EH (cell line): ENCODE measurements at places on chromosomes 6 and 20.

GRCh38 chr6:137272403-137272802 lies 53.2 kb upstream of the IFNGR1 start:
- no peak for DNase-seq

DNA sequence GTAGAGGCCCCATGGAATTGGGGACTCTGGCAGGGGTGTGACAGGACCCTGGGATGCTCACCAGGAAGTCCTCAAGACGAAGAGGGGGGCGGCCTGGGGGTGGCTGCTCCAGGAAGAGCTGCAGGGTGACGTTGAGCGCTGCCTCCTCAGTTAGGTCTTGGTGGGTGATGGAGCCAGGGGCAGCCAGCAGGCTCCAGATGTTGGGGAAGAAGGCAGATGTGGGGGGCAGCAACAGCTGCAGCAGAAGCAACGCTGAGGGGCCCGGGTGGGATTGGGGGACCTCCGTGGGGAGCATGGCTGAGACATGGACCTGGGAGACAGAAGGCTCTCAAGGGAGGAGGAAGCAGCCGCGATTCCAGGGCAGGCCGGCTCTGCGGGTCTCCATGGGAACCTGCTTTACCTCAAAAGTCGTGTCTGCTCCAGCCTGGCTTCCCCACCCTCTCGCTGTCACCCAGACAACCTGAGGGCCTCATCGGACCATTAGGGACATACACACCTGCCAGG lies 591 bp downstream of the VWA7 start:
- DNase-seq, result no peak

DNA sequence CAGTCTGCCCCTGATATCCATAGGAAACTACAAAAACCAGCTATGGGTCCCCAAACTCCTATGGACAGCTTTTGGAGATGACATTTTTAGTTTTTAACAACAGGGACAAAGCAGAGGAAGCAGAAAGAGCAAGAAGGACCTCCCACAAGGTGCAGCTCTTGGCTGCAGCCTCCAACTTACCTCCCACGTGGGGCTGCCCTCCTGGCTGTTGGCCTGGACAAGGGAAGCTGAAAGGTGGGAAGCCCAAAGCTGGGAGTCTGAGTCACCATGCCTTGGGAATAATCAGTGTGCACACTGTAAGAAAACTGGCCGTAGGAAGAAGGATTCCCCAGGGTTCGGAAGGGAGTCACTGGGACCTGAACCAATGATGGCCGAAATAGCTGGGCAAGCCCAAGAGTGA lies 51.8 kb upstream of the PAX1 start:
- DNase-seq, result no peak

DNA sequence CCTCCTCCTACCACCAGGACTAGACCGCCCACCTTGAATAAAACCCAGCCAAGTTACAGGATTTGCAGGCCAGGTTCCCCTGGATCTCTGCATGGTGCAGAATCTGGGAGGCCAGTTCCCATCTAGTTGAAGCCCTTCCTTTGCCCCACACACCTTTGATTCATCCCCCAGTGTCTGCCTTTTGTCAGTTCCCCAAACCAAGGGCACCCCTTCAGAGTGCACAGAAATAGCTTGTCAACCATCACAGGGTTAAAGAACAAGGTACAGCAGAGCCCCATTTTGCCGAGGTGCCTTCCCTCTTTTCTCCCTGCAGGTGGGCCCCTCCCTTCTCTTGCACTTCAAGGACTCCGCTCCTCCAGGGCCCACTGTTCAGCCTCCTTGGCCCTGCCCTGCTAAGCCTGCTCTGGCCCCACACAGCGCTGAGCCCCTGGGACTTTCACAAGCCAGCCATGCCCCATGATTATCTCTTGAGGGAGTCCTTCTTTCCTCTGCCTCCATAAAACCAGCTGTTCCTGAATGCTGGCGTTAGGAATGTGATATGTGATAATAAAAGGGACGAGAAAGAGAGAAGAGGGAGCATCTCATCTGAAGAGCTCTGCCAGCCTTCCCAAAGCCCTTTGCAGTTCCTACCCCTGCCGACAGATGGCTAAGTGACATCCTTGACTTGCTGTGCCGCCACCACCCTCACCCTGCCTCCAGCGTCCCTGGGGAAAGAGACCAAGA lies 280.3 kb downstream of the CDC5L start:
- DNase-seq, result peak; percentile 47

DNA sequence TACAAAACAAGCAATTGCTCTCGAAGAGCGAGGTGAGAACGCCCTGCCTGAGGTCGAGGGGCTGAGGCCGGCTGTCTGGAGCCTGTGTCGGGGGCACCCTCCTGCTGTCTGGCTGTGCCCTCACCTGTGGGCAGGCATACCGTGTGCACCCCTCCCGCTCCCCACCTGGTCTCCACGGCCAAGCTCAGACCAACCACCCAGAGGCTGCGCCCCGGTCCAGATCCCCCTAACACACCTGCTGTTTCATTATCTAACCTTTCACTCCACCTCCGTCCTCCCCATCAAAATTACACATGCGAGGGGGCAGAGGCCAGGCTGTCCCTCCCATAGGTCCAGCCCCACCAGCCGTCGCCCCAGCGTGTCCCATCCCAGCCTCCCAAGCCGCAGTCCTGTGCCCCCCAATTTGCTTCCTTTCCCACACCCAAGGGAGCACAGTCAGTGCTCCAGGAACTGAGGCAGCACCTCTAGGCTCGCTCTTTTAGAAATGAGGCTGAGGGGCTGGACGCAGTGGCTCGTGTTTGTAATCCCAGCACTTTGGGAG lies 35.2 kb downstream of the NTSR1 start:
- DNase-seq, result no peak

DNA sequence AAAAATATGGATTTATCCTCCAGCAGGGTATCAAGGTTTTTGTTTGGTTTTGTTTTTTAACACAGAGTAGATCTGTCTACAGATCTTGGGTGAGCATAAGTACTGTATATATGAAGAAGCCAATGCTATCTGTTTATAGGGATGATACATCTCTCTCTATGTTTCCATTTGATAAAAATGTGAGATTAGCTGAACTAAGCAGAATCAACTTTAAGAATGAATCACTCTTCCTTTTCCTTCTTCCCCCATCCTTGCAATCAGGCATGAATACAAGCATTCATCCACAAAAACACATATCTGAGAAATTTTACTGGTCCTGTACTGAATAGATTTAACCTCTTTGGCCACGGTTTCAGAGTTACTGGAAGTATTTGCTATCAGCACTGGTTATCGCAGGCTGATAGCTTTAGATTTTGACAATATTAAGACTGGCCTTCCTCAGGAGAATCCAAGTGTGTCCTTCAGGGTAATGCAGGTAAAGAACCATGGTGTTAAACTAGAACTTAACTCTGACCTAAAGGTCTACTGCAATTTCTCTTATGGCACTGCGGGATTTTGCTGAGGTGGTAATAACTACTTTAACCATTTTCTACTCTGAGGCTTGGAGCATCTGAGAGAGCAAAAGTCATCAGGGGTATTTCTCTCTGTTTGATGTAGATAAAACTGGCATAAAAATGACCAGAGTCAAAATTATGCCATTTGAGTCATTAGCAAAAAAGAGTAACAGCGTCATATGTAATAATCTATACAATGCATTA lies 1.5 kb downstream of the SNAP25 start:
- no peak for DNase-seq

DNA sequence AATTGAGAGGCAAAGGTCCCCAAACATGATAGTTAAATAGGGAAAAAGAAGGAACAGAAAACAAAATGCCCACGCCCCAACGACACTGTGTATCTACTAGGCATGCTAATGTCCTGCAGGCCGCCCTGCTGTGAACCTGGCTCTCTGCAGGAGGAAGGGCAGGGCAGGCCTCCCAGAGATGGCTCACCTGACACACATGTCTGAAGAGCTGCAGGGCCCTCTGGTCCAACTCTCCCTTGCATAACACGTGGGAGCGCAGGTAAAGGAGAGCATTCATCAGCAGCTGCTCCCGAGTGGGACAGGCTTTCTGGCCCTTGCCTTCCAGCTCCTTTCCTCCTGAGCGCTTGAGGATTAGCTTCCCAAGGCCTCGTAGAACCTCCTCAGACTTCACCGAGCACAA lies 53.7 kb upstream of the LYRM2 start:
- DNase-seq, result no peak

- peak; percentile 97 for DNase-seq
Measured at GRCh38 chr20:25223179-25223661, 24.7 kb upstream of the PYGB start.

GRCh38 chr6:88702956-88703556 lies 260.4 kb downstream of the RNGTT start:
- DNase-seq, result peak; percentile 55

GRCh38 chr20:24772667-24773066 lies 176.4 kb upstream of the CST7 start:
- no peak for DNase-seq

DNA sequence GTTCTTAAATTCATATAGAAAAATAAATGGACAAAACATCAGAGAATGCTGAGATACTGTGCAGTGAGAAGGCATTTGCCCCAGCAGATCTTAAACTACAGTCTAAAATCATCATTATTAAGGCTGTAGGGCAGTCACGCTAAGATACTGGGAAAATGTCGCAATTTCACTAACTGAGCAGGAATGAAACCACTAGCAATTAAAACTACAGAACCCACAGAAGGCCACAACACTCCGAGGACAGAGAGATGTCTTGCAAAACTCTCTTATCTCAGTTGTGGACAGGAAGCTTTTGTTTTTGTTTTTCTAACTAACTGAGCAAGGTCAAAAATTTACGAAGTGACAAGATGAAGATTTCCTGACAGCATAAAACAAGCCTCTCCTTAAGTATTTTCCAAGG lies 18.2 kb downstream of the GNAS-AS1 start:
- DNase-seq, result peak; percentile 69

DNA sequence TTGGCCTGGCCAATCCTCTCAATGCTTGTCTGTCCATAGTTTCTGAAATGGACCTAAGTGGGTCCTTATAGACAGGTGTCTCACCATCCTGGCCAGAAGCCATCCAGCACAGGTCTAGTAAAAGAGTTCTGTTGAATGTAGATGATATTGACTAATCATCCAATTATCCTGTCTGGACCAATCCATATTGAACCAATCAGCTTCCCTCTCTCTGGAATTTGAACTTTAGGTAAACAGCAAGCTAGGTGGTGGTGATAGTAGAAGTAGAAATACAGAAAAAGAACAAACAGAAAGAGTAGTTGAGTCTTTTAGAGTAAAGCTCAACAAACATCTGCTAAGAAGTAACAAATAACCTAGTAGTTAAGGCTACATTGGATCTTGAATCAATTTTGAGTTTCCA lies 9.5 kb upstream of the PNRC1 start:
- no peak for DNase-seq

DNA sequence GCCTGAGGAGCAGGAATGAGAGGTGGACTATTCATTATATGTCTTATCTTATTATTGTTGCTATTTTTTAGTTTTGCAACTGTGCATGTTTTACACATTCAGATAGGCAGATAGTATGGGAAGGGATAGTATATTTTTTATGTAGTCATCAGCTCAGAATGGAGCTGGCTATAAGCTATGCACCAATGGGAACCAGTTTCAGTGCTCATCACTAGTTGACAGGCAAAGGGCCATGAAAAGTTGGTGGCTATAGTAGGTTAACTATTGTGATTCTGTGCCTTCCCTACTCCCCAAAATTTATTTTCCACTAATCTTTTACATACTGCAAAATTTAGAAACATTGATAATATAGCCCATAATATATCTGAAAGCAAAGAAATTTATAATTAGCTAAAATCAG lies 5.3 kb upstream of the UBD start:
- no peak for DNase-seq

GRCh38 chr6:155011809-155012291 lies 16.7 kb downstream of the TIAM2 start:
- no peak for DNase-seq

DNA sequence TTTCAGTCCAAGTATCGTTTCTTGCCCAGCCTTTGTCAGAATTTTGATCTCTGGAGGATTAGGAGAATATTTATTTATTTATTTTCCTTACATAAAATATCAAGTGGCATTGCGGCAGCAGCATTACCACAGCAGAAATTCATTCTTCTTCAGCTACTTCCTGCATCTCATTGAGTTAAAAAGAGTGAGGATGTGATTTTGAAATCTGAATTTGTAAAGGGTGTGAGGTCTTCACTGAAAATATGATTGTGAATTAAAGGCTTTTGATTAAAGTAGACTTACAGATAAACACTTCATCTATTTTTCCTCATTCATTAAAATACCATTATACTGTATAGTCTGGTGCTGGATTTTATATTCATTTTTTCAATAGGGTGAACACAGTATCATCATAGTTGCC lies 328.4 kb downstream of the PRL start:
- DNase-seq, result no peak

- DNase-seq, result no peak
Measured at GRCh38 chr20:48962976-48963771, 41.7 kb downstream of the ARFGEF2 start.

GRCh38 chr20:34941226-34941625 lies 14.4 kb downstream of the GSS start:
- DNase-seq, result no peak

- DNase-seq, result peak; percentile 23
Measured at GRCh38 chr6:33144373-33144772, 47.9 kb downstream of the COL11A2 start.

GRCh38 chr6:31402324-31403282 lies 792 bp upstream of the MICA start:
- peak; percentile 33 for DNase-seq
